ENCODE measurements at places on chromosomes 5 and 9.

- no peak for DNase-seq
Measured at GRCh38 chr5:145752947-145753346, 82.2 kb downstream of the PRELID2 start.

GRCh38 chr9:131747352-131747751 lies 7.5 kb upstream of the RAPGEF1 start:
- DNase-seq: no peak

DNA sequence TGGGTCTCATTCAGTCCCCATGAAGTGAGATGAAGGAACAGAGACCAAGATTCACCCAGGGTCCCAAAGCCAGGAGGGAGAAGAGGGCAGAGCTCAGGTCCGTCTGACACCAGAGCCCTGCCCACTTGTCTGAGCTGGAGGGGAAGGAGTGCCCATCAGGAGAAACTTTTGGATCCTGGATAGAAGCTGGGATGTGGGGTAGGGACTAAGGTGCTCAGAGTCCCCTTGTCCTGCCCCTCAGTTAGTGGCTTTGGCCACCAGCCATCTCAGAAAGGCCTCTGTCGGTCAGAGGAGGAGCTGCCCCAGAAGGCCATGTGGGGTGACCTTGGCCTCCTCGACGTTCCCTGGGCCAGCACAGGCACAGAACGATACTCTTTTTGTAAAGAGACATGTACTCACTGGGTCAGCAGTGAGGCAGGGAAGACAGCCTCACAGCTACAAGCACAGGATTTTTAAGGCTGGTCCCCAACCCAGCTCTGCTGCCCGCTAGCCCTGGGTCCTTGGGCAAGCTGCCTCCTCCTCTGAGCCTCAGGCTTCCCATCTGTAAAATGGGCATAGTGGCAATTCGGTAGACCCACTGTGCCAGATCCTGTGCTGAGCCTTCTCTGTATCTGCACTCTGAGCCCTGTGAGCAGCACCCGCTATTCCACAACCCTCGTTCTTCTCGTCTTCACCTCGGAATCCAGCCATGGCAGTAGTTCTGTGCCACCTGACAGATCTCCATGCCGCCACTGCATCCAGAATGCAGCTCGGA lies 49.4 kb downstream of the C9orf50 start:
- no peak for DNase-seq

DNA sequence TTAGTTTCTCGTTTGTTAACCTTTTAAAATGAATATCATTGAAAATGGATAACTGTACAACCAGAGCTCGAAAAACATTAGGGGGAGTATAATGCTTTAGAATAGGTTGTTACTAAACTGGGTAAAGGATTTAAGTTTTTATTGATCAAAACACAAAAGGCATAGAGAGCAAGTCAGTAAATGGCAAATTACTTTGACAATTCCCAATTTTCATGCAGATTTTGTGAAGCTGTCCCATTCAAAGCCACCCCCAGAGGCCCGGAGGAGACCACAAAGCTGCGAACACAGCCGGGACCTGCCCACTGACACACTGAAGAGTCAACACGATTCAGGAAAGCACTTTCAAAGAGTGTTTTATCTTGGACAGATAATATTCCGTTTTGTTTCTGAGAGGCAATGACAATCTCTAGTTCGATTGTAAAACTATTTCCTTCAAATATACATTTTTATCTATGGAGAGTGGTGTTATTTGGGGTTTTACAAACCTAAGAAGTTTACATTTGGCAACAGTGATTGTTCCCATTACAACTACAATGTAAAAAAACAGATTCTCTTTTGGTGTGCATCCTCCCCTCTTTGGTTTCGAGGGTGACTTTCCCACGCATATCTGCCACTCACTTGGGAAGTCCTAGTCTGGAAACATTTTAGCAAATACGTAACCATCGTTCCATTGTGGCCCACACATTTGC lies 182.6 kb upstream of the TBCA start:
- DNase-seq: no peak

- no peak for DNase-seq
Measured at GRCh38 chr5:54344653-54345052, 34.3 kb upstream of the ARL15 start.

Data from left renal pelvis (tissue), 4 donors.